AG08395 (cell line): ENCODE measurements at places on chromosomes 12 and 14.
A peak's percentile ranks its signal among the peaks of the same experiment; 100 is the strongest.

GRCh38 chr12:42933461-42934081, 344.0 kb upstream of the PRICKLE1 start:
- DNase-seq, result no peak

DNA sequence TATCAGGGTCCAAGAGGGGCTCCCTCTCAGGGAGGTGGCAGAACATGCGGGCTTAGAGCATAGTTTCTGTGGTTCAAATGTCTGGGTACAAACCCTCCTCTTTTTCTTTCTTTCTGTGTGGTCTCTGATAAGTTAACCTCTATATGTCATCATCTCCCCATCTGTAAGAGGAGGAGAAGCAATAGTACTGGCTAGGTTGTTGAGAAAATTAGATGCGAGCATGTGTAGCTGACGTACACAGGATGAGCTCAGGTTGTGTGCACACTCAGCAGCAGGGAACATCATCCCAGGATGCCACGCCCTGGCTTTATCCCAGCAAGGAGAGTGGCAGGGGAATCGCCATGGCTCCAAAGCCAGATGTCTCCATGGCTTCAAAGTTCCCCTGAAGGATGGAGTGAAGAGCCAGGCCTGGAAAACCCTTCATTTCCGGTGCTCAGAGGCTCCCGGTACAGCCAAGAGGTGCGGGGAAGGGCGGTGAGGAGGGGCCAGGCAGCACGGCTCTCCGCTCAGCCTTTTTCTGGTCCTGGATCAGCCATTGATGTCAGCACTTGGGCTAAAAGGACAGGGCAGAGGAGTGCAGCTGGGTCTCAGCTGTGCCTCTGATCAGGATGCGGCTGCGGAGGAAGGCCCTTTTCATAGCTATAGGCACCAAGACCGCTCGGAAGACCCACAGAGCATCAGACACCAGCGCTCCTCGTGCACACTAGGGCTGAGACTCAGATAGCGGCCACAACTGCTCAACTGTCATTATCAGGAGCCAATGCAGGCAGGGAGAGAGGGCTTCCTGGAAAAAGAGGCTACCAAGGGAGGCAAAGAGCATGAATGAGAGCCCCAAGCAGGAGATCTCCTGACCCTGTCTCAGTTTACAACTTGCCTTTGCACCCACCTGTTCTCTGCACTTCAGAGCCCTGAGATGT, 41.5 kb downstream of the ARL6IP4 start:
- DNase-seq, result no peak

GRCh38 chr12:124609041-124609989, 41.9 kb upstream of the NCOR2 start:
- no peak for DNase-seq

DNA sequence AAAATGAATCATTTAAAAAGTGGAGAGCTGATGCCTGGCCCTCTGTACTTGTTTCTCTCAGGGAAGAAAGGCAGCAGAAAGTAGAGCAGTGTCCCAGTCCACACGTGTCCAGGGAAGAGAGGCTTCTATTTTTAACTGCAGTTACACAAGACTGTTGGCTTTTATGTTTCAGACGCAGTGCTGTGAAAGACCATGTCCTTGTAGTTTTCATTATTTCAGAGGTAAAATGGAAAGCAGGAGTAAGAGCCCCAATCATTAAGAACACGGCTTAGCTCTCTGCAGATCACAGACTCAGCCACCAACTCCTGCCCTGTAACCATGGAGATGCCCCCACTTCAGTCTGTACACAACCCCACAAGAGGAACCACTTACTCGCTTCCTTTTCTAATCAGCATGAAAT, 336.3 kb downstream of the DAD1 start:
- DNase-seq, result no peak

- peak; percentile 76 for DNase-seq
Measured at GRCh38 chr12:12901158-12901791, 9.9 kb downstream of the GPRC5A start.
